ENCODE measurements at places on chromosomes 1 and 21.

GRCh38 chr21:16085421-16085820, 355.6 kb downstream of the USP25 start:
- no peak for DNase-seq
- H3K4me3 ChIP-seq, result no peak overlapping the region
- H3K27me3 ChIP-seq, result no peaks in the 10 kb centered on the region
- no peak overlapping the region for H3K27ac ChIP-seq

GRCh38 chr21:17775431-17776126, 43.6 kb downstream of the C21orf91 start:
- H3K27ac ChIP-seq, result no peak overlapping the region
- H3K4me3 ChIP-seq, result no peak overlapping the region
- H3K4me1 ChIP-seq, result no peaks in the 10 kb centered on the region

GRCh38 chr1:211309617-211310016, 17.0 kb upstream of the TRAF5 start:
- no peak for DNase-seq
- H3K27me3 ChIP-seq, result no peaks in the 10 kb centered on the region
- peaks cover 14% of the 10 kb centered on the region for H3K36me3 ChIP-seq

- H3K4me1 ChIP-seq, result peaks cover 21% of the 10 kb centered on the region
- DNase-seq, result no peak
These were observed 29.6 kb downstream of the KCNN3 start for GRCh38 chr1:154840269-154841176.

GRCh38 chr1:176058686-176059085, 148.4 kb downstream of the COP1 start:
- H3K27me3 ChIP-seq, result no peaks in the 10 kb centered on the region
- DNase-seq, result peak; percentile 65
- H3K36me3 ChIP-seq, result peaks cover 5% of the 10 kb centered on the region
- no peak overlapping the region for H3K4me3 ChIP-seq

GRCh38 chr21:14519000-14519399, 27.1 kb downstream of the SAMSN1 start:
- H3K4me1 ChIP-seq, result peaks cover 3% of the 10 kb centered on the region
- H3K4me3 ChIP-seq, result no peak overlapping the region
- H3K27me3 ChIP-seq, result no peaks in the 10 kb centered on the region
- H3K27ac ChIP-seq, result no peak overlapping the region
- no peaks in the 10 kb centered on the region for H3K36me3 ChIP-seq

DNA sequence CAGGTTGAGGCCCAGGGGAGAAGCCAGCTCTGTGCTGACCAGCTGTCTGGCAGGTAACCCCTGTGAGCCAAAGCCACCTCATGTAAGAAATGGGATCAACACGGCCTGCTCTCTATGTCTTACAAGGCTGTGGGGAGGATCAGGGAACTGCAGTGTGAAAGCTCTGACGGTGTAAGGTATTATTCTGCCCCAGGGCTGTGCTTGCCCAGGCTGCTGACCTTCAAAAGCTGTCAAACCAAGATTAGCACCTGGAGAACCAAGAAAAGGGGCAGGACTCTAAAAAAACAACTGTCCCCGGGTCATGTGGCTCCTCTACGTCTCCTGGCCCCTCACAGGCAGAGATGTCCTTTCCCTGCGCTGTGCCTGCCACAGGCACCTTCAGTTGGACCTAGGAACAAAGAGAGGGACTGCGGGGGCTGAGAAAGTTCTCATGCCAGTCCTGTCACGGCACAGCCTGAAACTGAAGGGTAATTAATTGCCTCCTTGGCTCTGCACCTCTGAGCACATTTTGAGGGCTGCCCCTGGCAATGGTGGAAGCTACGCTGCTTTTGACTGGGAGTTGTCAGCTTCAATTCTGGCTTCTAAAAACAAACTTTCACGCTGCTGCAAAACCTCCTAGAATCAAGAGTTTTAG, 77.6 kb downstream of the PGBD5 start:
- no peaks in the 10 kb centered on the region for H3K27me3 ChIP-seq
- H3K4me1 ChIP-seq, result peaks cover 12% of the 10 kb centered on the region
- H3K27ac ChIP-seq, result no peak overlapping the region
- H3K36me3 ChIP-seq, result no peaks in the 10 kb centered on the region
- H3K4me3 ChIP-seq, result no peak overlapping the region

DNA sequence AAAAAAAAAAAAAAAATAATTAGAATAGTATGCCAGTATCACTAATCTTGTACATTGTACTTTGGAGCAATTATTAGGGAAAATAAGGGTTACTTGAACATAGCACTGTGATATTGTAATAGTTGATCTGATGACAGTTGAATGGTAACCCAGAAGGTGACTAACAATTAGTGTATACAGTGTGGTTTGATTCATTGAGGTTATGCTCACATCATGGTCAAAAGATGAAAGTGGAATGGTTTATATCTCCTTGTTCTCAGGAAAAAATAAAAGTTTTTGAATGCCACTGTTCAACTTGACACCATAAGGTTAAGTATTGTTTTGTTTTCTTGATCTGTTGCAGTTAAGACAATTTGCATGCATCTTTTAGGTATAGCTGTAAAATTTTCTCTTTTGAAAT, 87.0 kb downstream of the GPR52 start:
- H3K4me1 ChIP-seq, result no peaks in the 10 kb centered on the region
- H3K36me3 ChIP-seq, result no peaks in the 10 kb centered on the region
- H3K27ac ChIP-seq, result no peak overlapping the region
- H3K4me3 ChIP-seq, result no peak overlapping the region
